ENCODE measurements at places on chromosomes 4 and X. TPM values are rescaled to one million over a fixed set of nuclear protein-coding genes. Genes with fewer than 3 reads are reported as not detected.

The TMEM31 gene
- not detected for total RNA-seq

The TCP11X2 gene
- not detected for total RNA-seq

The NEUROG2 gene
- not detected for total RNA-seq

The MAGEA10 gene
- total RNA-seq, result not detected

The APBB2 gene
- total RNA-seq, result 0.45 TPM

The BST1 gene
- total RNA-seq, result 1.0 TPM

The PCSK1N gene
- 0.33 TPM for total RNA-seq

The BTC gene
- not detected for total RNA-seq

GRCh38 chr4:16844816-16845586 is 53.4 kb downstream of the LDB2 start:
- DNase-seq, result no peak

GRCh38 chr4:8364848-8365350 is 75.6 kb downstream of the ACOX3 start:
- DNase-seq, result no peak

- no peak for DNase-seq
Measured at GRCh38 chr4:184548648-184549341, 74.4 kb upstream of the IRF2 start.

- no peak for DNase-seq
Measured at GRCh38 chrX:22105231-22105630, 73.1 kb downstream of the PHEX start.

DNA sequence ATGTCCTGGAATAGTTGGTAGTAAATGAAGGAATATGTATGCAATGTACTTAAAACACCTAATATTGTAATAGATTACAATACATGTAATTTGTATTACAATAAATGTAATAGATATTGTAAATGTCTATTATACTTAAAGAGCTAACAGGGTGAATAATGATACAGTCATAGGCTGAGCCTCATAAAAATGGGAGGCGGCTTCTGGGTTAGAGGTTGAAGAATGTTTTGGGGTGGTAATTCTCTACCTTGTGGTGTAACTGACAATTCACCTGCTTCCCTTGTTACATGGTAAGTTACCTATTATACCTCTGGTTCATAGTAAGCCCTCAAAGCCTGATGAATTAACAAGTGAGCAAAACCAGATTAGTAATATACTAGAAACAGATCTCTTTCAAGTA is 26.0 kb downstream of the ATP8A1 start:
- DNase-seq, result no peak

GRCh38 chr4:137394018-137394417 is 138.3 kb downstream of the PCDH18 start:
- DNase-seq, result no peak

DNA sequence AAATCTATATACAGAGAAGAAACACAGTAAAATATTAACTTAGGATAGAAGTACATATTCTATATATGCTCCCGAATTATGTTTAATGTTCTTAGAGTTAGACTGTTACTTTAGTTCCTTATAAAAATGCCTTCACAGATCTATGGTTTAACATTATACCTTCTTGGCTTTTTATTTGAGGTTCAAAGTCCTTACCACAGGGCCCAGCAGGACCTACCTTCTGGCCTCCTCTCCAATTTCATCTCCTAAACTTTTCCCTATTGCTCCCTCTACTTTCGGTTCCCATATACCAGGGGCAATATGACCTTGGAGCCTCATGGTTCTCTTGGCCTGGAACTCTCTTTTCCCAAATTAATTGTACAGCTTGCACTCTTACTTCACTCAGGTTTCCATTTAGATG is 11.8 kb downstream of the ANKRD37 start:
- DNase-seq, result no peak

- DNase-seq, result no peak
Measured at GRCh38 chrX:123350226-123350625, 166.1 kb downstream of the GRIA3 start.

DNA sequence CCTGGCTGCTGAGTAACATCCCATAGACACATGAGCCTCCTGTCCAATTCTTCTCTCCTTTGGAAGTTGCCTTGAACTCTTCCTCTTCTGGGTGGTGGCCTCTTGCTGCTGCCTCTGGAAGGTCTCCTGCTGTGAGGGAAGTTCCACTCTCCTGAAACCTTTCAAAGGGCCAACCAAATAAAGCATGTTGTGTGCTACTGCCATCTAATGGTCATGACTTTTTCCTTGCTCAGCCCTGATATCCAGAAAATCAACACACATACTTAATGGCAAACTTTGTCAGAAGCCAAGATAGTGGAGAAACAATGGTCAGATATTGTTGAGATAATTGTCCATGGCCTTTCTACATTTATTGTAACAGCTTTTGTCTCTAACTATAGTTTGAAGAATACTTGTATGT is 19.1 kb upstream of the ZXDA start:
- no peak for DNase-seq

- DNase-seq, result no peak
Measured at GRCh38 chr4:137738375-137738990, 206.2 kb upstream of the PCDH18 start.

DNA sequence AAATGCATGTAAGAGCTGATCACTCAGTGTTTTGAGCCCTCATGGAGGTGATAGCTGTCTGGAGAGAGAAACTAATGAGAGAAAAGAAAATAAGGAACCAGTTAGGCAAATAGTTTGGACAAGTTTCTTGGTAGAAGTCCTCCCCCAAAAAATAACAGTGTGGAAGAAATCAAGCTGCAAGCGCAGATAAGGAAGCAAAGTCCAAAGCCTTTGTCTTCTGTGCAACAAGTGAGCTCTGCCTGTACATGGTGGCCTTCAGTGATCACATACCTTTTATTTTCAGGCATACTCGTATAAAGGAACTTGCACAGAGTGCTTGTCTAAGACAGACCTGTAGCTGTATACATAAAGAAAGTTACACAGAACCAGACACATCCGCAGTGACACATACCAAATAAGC is 2.5 kb upstream of the UGT2A3 start:
- no peak for DNase-seq

GRCh38 chrX:13067773-13068172 is 23.4 kb upstream of the FAM9C start:
- no peak for DNase-seq

DNA sequence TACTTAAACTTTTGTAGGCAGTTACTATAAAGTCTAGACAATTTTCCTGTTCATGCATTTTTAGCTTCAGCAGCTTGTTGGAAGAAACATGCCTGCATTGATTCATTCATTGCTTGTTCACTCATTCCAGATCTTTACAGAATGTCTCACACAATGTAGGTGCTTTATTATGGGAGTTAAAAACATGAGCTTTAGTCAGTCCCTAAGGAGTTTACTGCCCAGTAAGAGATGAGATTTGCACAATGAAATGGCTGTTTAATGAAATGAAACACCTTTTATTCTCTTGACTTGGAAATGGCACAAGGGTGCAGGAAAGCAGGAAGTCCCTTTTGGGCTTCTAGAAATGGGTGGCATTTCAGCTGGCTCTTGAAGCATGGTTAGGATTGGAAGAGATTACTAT is 2.9 kb downstream of the NOCT start:
- DNase-seq, result no peak

GRCh38 chr4:2792711-2793585 is at the start of gene SH3BP2:
Gene SH3BP2 (plus strand): TSS chr4:2793085. CDS start chr4:2820618, 27,533 bp downstream.
- DNase-seq, result peak; percentile 49

DNA sequence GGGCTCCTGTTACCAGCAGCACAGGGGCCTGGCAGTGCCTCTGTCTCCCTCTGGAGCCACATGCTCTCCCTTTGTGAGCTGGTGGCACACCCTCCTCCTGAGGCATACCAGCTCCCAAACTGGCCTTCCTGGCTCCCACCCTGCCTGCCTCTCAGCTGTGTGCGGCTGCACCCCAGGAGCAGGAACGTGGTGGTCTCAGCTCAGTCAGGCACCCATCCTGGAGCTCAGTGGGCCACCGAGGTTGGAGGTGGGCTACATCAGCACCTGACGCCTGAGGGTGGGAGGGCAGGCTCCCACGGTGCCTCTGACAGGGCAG is 85.9 kb upstream of the NKX1-1 start:
- DNase-seq, result no peak

DNA sequence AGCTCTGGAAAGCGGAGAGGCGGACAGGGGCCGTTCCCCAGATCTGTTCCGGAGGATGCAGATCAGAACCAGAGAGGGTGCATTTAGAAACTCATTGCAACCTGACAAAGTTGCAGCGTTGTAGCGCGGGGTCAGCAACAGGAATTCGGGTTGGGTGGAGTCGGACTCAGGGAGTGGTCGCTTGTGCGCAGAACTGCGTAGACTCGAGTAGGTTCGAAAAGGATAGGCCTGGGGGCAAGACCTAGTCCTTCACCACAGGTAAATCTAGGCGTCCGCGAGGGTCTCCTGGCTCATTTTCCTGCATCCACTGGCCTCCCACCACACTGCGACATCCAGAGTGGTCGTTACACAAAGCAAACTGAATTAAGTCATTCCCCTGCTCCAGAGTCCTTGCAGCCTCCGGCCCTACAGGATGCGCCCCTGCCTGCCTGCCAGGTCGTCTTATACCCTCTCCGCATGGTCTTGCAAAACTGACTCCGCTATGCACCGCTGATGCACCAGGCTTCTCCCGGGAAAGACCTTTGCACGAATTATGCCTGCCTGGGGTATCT is 4.7 kb upstream of the ZNF518B start:
- no peak for DNase-seq

- no peak for DNase-seq
Measured at GRCh38 chr4:102775805-102776204, 15.0 kb upstream of the MANBA start.
